ENCODE measurements at places on chromosomes 7 and 10. TPM values are rescaled to one million over a fixed set of nuclear protein-coding genes. Genes with fewer than 3 reads are reported as not detected.

- DNase-seq, result no peak
These were observed 249.0 kb upstream of the AUTS2 start for GRCh38 chr7:69349291-69349690.

DNA sequence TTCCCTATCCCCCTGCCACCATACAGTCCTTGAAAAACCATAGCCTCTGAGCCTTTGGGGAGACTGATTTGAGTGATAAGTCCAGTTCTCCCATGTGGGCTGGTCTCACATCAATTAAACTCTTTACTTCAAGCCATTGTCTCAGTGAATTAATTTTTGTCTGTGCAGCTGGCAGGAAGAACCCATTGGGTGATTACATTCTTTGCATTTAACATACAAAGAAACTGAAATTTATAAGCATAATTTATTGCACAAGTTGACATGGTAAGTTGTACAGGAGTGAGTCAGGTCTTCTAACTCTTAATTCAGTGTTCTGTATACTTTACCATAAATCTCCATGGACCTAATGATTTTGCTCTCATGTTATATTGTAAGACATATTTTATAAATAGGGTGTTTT, 1613.0 kb upstream of the LRRTM3 start:
- no peak for DNase-seq

GRCh38 chr7:124155432-124156022, 122.7 kb upstream of the TMEM229A start:
- DNase-seq, result no peak

GRCh38 chr10:92696606-92697383, 7.0 kb downstream of the HHEX start:
- DNase-seq, result no peak

The HOXA7 gene
- 4.7 TPM for total RNA-seq

The EBLN1 gene
- not detected for total RNA-seq

- DNase-seq, result peak; percentile 67
These were observed 763.4 kb downstream of the KCNMA1 start for GRCh38 chr10:76874176-76874575.

The CACNB2 gene
- total RNA-seq, result 14.6 TPM

GRCh38 chr10:34885898-34886297, 70.8 kb upstream of the PARD3 start:
- DNase-seq, result no peak

- no peak for DNase-seq
These were observed 82.8 kb upstream of the FGFR2 start for GRCh38 chr10:121680879-121681655.

All from aorta (tissue), 5 donors.